ENCODE measurements at places on chromosomes 5 and 9.

DNA sequence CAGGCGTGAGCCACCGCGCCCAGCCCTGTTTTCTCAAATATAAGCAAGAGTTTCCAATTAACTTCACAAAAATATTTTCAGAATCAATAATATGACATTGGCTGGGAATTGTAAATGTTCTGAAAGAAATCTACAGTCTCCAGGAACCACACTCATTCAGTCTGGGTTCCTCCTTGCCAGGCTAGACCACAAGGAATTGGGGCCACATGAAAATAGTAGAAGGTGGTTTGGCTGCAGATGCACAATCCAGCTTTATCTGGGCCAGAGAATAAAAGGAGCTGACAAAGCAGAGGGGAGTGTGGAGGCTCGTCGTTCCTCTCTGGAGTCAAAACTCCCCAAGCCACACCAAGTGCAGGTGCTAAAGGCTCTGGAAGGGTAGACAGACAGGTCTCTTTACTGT, 92.0 kb upstream of the OSMR start:
- no peak for DNase-seq

GRCh38 chr9:137000177-137000930, 4.0 kb upstream of the CLIC3 start:
- DNase-seq = no peak

DNA sequence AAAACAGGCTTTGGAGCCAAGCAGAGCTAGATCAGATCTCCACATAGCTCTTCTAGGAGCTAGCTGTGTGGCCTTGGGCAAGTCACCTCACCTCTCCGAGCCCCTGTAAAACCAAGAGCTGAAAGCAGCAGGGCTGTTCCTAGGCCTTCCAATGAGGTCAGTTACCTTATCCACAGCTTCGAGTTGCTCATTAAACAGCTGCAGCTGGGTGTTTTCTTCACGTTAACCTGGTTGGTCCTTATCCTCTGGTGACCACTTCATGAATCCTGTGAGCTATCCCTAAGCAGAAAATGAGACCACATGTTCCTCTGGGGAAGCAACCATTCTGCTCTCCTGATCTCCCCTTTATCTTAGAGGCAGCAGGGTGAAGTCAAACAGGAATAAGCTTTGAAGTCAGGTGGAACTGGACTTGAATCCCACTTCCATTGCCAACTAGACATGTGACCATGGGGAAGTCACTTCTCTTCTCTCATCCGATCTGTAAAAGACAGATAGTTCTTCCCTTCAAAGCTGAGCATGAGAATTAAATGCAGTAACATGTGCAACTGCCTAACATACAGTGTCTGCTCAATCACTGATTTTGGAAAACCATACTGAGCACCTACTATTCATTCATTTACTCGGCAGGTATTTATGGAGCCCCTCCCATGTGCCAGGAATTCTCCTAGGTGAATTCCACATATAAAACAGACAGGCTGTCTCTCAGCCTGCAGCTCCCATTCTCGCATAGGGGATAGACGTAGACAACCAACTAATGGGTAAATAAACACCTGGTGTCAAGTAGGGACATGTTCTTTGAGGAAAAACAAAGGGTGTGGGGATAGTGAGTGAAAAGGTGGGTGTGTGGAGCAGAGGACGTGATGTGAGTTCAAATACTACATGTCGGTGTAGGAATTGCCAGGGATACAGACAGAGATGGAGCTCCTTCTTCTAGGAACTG, 111.7 kb upstream of the BOD1 start:
- no peak for DNase-seq

- no peak for DNase-seq
These were observed 2.0 kb downstream of the PCDHA3 start for GRCh38 chr5:140802781-140803271.

DNA sequence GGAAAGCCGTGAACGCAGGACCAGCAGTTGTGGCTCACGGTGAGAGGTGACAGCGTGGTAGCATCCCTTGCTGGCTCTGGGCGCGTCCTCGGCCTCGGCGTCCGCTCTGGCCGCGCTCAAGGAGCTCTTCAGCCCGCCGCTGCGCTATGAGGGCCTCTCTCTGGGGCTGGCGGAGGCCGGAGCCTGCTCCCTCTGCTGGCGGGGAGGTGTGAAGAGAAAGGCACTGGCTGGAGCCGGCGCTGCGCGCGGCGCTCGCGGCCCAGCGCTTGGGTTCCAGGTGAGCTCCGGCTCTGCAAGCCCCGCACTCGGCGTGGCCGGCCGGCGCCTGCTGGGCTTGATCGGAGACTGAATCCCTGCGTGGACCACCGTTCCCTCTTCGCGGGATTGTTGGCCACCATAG, 705.6 kb downstream of the SEMA5A start:
- DNase-seq = no peak
